ENCODE measurements at places on chromosomes 5 and 9. TPM values are rescaled to one million over a fixed set of nuclear protein-coding genes. Genes with fewer than 3 reads are reported as not detected.

DNA sequence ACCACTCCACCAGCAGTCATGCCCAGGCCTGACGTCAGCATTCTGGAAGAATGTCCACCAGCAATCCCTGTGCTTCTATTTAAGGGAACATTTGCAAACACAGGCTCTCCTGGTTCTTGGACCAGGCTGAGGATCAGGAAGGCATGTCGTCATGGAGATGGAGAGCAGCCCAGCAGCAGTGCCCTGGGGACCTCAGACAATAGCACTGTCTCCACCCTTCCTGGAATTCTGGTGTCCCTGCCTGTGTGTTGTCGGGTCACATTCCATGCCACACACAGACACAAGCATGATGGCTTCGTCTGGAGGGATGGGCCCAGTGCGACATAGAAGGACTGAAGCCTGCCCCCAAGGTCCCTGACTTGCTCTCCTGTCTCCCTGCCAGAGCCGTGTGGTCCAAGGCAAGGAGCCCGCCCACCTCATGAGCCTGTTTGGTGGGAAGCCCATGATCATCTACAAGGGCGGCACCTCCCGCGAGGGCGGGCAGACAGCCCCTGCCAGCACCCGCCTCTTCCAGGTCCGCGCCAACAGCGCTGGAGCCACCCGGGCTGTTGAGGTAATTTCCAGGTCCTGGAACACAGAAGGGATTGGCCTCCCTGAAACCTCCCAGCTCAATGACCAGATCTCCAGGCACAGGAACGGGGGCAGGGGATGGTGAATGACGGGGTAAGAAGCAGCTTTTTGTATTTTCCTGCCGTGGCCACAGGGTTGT, 43.8 kb downstream of the STOM start:
- no peak overlapping the region for H3K4me3 ChIP-seq
- H3K36me3 ChIP-seq: peaks cover 35% of the 10 kb centered on the region
- no peaks in the 10 kb centered on the region for H3K4me1 ChIP-seq
- peak; percentile 96 for DNase-seq
- H3K27me3 ChIP-seq: no peaks in the 10 kb centered on the region

DNA sequence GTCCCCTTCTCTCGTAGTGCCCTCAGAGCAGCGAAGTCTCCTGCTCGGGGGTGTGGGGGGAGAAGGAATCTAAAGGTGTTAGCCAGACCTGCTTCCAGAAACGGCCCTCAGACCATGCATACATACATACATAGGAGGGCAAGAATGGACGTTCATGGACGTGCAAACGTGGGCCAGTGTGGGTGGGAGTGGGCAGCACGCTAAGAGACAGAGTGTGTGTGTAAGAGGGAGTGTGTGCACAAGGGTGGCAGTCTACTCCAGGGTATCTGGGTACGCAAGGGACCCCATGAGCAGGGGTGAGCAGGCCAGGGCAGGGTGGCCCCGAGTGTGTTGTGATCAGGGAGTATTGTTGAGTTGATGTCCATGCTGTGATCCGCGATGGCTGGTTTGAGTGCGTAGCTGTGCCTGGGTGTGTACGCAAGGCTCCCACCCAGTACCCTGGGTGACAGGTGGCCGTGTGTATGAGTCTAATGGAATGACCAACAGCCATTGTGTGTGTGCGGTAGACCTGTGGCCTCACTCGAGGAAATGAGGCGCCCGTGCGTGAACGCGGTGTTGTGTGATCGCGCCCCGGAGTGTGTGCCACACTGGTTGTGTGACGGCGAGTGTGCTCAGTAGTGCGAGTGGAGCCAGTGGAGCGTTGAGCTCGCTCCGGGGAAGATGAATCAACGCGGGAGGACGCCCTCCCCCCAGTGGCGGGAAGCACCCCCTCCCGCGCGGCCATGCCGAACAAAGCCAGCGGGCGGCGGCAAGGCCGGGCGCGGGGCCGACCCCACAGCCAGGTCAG, 826 bp downstream of the GPRIN1 start:
- DNase-seq: no peak
- H3K27ac ChIP-seq: no peak overlapping the region
- H3K4me1 ChIP-seq: no peaks in the 10 kb centered on the region
- no peaks in the 10 kb centered on the region for H3K36me3 ChIP-seq
- H3K27me3 ChIP-seq: no peaks in the 10 kb centered on the region

DNA sequence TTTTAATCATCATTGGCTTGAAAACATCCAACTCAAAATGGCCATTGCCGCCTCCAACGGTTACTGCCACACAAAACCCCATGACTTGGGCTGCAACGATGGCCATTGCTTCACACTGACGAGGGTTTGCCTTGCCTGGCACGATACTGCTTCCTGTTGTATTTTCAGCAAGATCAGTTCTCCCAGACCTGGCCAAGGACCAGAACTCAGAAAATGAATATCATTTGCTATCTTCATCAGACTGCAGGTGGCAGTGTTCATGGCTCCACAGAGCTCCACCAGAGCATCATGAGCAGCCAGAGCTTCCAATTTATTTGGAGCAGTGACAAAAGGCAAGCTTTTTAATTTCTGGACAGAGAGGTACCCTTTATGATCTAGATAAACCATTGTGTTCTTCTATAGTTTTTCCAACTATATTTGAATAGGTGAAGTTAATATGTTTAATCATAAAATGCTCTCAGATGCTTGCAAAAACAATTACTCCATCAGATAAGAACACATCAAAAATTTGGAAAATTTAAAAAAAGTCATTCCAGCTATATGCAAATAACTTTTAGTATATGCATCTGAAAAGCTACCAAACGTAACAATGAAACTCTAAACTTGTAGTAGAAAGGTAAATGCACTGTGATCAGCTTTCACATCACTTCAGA, 10.4 kb downstream of the AMACR start:
- DNase-seq: peak; percentile 82
- H3K27me3 ChIP-seq: no peaks in the 10 kb centered on the region
- no peak overlapping the region for H3K4me3 ChIP-seq
- H3K4me1 ChIP-seq: no peaks in the 10 kb centered on the region
- H3K27ac ChIP-seq: no peak overlapping the region
- H3K36me3 ChIP-seq: peaks cover 3% of the 10 kb centered on the region

DNA sequence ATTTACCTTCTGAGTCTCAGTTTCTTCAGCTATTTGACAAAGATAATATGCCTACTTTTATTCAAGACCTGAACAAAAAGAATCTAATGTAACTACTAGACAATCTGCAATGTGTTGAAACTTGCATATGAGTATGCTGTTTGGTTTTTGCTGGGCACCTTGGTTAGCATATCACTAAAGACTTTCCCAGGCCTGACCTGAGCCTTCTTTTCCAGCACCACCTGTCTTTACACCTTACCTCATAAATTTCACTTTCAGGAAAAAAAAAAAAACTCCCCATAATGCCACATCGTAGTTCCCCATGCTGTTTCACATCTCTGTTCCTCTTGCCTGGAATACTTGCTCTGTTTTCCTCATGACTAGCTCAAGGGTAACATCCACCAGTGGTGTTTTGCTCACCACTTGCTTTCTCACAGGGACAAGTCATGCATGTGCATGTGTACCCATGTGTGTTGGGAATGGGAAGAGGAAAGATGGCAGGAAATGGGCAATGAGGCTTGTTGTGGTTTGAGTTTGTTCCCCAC, 45.6 kb upstream of the TLE4 start:
- no peaks in the 10 kb centered on the region for H3K36me3 ChIP-seq
- H3K27me3 ChIP-seq: no peaks in the 10 kb centered on the region
- H3K4me3 ChIP-seq: no peak overlapping the region
- no peak overlapping the region for H3K27ac ChIP-seq
- no peaks in the 10 kb centered on the region for H3K4me1 ChIP-seq
- DNase-seq: no peak

DNA sequence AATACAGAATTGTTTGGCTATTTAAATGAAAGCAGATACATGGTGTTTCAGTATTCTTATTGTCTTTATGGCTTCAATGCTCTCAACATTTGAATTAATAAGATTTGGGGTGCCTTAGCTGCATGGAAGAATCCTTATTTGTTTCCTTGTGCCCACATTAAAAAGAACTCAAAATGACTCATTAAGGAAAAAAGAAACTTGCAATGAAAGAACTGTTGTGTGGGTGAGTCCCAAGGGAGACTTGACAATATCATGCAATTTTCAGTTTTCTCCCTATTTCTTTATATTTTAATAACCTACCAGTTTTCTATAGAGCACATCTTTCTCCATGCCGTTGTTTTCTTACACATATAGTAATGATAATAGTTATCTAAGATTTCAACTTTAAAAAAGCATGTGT, 404.0 kb downstream of the PDE4D start:
- DNase-seq: no peak
- H3K36me3 ChIP-seq: no peaks in the 10 kb centered on the region
- no peaks in the 10 kb centered on the region for H3K27me3 ChIP-seq
- H3K27ac ChIP-seq: no peak overlapping the region
- H3K4me1 ChIP-seq: no peaks in the 10 kb centered on the region

DNA sequence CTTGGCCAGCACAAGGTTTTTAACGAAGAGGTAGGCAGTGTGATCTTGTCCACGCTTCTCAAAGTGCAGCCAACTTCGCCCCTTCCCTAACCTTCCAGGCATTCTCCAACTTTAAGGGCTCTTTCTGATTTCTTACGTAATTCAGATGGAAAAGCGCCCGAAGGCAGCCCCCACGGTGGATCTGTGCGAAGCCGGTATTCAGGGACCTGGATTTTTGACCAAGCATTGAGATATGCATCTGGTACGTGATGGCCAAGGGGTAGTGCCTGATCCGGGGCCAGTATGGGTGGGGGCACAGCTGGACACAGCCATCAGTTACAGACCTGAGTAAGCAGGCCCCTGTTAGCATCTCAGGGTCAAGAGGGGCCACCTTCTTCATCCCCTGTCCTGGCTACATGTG, 80.0 kb downstream of the AMBP start:
- H3K36me3 ChIP-seq: no peaks in the 10 kb centered on the region
- no peak overlapping the region for H3K27ac ChIP-seq
- no peaks in the 10 kb centered on the region for H3K27me3 ChIP-seq
- H3K4me1 ChIP-seq: peaks cover 6% of the 10 kb centered on the region
- H3K4me3 ChIP-seq: no peak overlapping the region
- DNase-seq: no peak

DNA sequence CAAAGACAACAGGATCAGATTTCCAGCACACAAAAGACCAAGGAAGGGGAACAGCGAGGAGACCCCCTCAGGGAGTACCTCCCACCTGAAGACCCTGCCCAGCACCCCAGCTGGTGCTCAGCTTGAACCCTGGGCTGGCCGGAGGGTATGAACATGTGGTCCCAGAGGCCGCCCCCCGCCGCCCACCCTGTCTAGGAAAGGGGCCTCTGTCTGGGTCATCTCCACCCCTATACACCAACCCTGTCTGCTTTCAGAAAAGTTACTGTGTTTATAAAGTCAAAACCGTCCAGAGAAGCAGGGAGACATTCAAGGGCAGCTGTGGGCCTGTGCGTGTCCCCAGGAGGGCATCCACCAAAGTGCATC, 72.2 kb downstream of the ADAMTS2 start:
- H3K27me3 ChIP-seq: no peaks in the 10 kb centered on the region
- H3K4me3 ChIP-seq: no peak overlapping the region
- no peaks in the 10 kb centered on the region for H3K4me1 ChIP-seq
- no peak overlapping the region for H3K27ac ChIP-seq

Gene PCDHA1
- total RNA-seq: not detected

GRCh38 chr5:128538000-128538249, at the start of gene FBN2:
TSS of gene FBN2 (minus strand) at chr5:128538245. CDS start at chr5:128537603, 642 bp downstream.
- no peak for DNase-seq
- H3K4me1 ChIP-seq: no peaks in the 10 kb centered on the region
- H3K36me3 ChIP-seq: no peaks in the 10 kb centered on the region
- H3K4me3 ChIP-seq: peak within 1 kb of the TSS; percentile 20
- no peaks in the 10 kb centered on the region for H3K27me3 ChIP-seq

Gene SLC28A3
- total RNA-seq: 0.10 TPM

- H3K4me1 ChIP-seq: no peaks in the 10 kb centered on the region
- H3K27ac ChIP-seq: peak overlapping the region; percentile 56
- H3K36me3 ChIP-seq: no peaks in the 10 kb centered on the region
These were observed 90.7 kb upstream of the ADRA1B start for GRCh38 chr5:159825551-159826051.

DNA sequence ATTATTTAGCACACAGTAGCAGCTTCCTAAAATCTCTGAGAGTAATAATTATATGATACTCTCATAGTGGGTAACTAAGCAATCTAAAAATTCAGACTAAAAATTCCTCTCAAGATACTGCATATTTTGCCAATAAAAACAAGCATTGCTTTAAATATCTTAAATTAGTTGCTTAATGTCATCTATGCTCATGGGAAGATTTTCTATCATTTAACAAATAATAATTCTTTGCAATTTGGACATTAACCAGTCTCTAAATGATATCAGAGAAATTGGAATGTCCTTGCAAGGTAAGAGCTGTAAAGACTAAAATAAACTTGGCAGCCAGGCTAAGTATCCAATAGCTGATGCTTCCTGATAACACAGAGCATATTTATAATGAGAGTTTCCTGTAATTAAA, 221.8 kb downstream of the SNCAIP start:
- H3K4me1 ChIP-seq: no peaks in the 10 kb centered on the region
- no peaks in the 10 kb centered on the region for H3K36me3 ChIP-seq
- no peak overlapping the region for H3K27ac ChIP-seq
- no peaks in the 10 kb centered on the region for H3K27me3 ChIP-seq
- DNase-seq: no peak

DNA sequence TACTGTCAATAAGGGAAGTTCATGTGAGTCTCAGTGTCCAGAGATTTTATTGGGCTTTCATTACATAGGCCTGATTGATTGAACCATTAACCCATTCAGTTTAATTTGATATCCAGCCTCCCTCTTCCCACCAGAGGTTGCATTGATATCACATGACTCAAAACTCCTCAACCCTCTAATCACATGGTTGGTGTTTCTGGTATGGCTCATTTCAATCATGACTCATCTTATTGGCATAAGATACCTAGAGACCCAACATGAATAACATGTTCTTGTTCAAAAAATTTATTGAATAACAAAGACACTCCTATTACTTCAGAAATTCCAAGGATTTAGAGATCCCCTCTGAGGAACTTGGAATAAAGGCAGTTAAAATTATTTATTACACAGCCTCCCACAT, 982.2 kb downstream of the TLE1 start:
- DNase-seq: no peak
- H3K4me1 ChIP-seq: no peaks in the 10 kb centered on the region
- H3K36me3 ChIP-seq: no peaks in the 10 kb centered on the region
- H3K27ac ChIP-seq: no peak overlapping the region
- no peaks in the 10 kb centered on the region for H3K27me3 ChIP-seq

Gene ADGRD2
- total RNA-seq: not detected

Gene WWC1
- total RNA-seq: 0.49 TPM

Measured in aorta (tissue), 5 donors.